ENCODE measurements at places on chromosomes 5 and 9.

- no peak for DNase-seq
Observed at GRCh38 chr9:99472240-99472915, 250.3 kb downstream of the SEC61B start.

DNA sequence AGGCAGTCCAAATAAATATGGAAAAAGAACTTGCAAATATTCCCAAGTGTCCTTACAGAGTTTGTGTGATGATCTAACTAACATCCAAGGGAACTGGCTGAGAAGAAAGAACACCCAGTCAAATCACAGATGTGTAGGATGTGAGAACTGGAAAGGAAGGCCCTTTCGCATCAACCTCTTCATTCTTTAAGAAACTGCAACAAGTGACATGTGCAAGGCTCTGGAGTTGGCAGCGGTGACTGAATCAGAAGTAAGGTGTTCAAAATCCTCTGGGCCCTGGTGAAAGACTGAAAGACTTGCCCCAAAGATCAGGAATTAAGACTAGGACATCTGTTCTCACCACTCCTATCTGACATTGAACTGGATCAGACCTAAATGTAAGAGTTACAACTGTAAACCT, 88.7 kb downstream of the RAPGEF1 start:
- no peak for DNase-seq

GRCh38 chr9:17900606-17901005, 321.7 kb downstream of the SH3GL2 start:
- DNase-seq = no peak

DNA sequence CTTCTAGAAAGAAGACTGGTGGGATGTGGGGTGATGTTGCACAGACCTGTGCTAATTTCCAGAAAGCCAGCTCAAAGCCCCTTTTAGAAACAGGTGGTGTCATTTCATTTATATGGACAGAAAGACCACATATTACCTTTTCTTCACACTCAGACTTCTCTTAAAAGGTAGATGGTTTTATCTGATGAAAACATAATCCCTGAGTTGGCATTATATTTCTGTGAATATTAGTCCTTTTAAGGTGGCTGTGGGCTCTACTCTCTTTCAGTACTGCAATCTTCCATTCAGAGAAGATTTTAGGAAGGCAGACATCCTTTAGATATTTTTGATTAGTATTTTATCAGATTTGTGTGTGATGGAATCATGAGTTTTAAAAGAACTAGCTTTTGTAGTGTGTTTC, 73.2 kb downstream of the PPIC start:
- DNase-seq = no peak

GRCh38 chr9:90088856-90089255, 484.0 kb downstream of the GADD45G start:
- DNase-seq = no peak

DNA sequence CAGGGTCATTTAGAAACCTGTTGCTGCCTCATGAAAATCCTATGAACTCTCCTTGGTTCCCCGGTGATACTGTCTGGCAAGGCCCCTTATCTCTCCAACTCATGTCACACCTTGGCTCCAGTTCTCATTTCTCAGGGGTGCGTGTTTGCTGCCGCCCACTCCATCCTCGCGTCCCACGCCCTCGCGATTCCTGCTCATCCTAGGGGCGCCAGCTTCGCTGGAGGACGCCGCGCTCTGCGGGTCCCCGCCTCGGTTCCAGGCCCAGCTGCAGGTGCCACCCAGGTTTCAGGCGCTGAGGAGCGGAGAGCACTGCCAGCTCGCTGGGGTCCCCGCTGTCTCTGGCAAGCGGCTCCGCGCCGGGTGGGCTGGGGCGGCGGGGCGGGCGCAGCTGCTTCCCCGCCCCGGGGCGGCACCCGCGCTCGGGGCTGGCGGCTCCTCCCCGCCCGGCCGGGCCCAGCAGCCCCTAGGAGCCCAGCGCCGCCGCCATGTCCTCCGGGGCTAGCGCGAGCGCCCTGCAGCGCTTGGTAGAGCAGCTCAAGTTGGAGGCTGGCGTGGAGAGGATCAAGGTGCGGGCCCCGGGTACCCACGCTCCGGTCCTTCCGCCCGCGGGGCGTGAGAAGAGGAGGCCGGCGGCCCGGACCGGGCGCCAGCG, at the start of gene GNG10:
Gene GNG10 (plus strand): TSS at position 456 of the 652 bp plus-strand sequence. CDS start 30 bp downstream, at position 486.
- peak; percentile 67 for DNase-seq
